Articular chondrocyte of knee joint (primary cell): ENCODE measurements at places on chromosomes 11 and 22. TPM values are rescaled to one million over a fixed set of nuclear protein-coding genes. Genes with fewer than 3 reads are reported as not detected.

Gene GALR3
- total RNA-seq: not detected in 2 replicates

Gene OR52A1
- not detected in 2 replicates for total RNA-seq

Gene PDE3B
- 4.3 and 8.6 TPM in 2 replicates for total RNA-seq

Gene CEND1
- 0.26 and 0.32 TPM in 2 replicates for total RNA-seq

Gene CD3E
- total RNA-seq: not detected in 2 replicates

Gene SEPTIN5
- total RNA-seq: 20.6 and 30.6 TPM in 2 replicates

Gene TMEM121B
- total RNA-seq: 0.11 and 0.13 TPM in 2 replicates

Gene TSGA10IP
- total RNA-seq: not detected in 2 replicates
